ENCODE measurements at places on chromosomes 16 and 17.
A peak's percentile ranks its signal among the peaks of the same experiment; 100 is the strongest.

DNA sequence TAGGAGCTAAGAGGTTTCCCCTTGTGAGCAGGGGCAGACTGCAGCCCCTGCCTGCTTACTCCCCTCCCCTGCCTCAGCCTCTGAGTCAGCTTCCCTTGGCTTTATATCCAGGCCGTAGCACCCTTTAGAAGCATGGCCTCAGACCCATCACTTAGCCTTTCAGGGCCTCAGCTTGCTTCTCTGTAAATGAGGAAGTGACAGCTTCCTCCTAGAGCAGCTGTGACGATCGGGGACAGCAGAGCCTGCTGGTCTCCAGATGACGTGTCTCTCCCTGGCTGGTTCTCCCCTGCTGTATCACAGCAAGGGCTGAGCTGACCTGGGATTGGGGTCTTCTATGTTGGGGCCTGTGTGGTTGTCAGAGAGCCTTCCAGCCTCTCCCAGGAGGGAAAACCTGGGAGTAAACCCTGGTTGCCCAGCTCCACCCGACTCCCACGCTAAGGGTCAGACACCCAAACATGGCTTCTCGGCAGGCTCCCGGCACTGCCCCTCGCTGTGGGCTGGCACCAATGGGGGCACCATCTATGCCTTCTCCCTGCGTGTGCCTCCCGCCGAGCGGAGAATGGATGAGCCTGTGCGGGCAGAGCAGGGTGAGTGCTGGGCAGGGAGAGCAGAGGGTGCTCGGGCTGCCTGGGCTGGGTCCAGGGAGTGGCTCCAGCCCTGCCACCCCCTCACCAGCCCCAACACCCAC, 16.3 kb upstream of the MYO15B start:
- DNase-seq: no peak

DNA sequence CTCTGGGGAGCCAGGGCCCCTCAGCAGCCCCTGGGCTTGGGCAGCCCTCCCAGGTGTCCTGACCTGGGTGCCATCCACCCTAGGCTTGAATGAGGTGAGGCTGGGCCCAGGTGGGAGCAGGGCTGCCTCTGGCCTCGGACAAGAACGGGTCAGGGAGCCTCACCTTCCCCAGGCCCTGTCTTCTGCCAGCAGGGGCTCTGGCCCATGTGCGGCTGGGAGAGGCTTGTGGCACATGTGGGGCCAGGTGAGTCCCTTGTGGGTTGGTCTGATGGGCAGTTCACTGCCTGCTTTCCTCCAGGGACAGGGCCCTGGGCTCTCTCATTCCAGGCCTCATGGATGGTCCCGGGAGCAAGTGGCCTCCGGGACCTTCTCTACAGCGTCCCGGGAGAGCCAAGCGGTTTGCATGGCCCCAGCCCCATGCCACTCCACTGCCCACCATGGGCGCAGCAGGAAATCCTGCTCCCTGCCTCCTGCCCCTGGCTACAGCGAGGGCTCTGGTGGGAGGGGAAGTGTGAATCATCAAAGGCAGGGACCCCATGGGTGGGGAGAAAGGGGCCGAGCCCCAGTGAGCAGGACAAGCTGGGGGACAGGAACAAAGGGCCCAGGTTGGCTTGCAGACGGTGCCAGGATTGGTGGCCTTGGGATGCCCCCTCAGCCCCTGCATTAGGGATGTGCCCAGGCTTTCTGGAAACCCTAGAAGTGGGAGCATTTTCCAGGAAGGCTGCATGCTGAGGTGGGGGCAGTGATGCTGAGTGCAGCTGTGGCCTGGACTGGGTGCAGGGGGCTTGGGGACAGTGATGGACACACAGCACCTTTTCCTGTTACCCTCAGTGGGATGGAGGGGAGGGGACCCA, 12.2 kb downstream of the VASN start:
- no peak for DNase-seq

DNA sequence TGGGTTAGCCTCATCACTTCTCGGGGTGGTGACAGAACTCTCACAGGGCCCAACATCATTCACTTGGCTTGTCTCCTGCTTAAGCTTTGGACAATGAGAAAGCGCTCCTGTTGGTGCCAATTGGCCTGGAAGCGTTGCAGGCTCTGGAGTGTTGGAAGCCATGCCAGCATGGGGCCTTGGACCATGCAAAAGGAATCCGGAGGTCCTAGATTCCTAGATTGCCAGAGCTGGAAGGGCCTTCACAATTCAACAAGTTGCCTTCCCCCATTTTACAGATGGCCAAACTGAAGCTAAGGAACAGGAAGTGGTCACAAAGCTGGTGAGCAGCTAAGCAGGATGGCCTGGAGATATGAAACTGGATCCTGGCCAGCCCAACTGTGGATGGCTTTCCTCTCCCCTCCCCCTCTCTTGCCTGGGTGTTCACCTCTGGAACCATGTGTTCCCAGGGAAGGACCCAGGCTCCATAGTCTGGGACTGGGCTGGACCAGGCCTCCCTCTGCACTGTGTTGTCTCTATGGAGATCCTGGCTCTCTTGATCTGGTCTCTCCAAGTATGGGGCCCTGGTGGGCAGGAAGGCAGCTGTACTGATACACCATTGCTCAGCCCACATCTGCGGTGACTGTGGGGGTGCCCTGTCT, 6.0 kb upstream of the IGFBP4 start:
- no peak for DNase-seq

DNA sequence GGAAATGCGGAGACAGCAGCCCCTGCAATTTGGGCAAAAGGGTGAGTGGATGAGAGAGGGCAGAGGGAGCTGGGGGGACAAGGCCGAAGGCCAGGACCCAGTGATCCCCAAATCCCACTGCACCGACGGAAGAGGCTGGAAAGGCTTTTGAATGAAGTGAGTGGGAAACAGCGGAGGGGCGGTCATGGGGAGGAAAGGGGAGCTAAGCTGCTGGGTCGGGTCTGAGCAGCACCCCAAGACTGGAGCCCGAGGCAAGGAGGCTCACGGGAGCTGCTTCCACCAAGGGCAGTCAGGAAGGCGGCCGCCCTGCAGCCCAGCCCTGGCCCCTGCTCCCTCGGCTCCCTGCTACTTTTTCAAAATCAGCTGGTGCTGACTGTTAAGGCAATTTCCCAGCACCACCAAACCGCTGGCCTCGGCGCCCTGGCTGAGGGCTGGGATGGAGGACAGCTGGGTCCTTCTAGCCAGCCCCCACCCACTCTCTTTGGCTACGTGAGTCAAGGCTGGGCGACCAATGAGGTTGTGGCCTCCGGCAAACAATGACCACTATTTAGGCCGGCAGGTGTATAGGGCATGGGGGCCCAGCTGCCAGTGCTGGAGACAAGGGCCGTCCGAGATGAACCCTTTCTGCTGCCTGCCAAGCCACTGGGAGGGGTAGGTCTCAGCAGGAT, 507 bp downstream of the SERPINF1 start:
- DNase-seq: no peak

DNA sequence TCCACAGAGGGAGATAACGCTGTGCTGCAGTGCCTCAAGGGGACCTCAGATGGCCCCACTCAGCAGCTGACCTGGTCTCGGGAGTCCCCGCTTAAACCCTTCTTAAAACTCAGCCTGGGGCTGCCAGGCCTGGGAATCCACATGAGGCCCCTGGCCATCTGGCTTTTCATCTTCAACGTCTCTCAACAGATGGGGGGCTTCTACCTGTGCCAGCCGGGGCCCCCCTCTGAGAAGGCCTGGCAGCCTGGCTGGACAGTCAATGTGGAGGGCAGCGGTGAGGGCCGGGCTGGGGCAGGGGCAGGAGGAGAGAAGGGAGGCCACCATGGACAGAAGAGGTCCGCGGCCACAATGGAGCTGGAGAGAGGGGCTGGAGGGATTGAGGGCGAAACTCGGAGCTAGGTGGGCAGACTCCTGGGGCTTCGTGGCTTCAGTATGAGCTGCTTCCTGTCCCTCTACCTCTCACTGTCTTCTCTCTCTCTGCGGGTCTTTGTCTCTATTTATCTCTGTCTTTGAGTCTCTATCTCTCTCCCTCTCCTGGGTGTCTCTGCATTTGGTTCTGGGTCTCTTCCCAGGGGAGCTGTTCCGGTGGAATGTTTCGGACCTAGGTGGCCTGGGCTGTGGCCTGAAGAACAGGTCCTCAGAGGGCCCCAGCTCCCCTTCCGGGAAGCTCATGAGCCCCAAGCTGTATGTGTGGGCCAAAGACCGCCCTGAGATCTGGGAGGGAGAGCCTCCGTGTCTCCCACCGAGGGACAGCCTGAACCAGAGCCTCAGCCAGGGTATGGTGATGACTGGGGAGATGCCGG, 769 bp downstream of the CD19 start:
- DNase-seq: no peak

GRCh38 chr16:87818533-87819161, 50.7 kb downstream of the SLC7A5 start:
- DNase-seq: no peak

GRCh38 chr17:75647061-75647460, 13.8 kb downstream of the SMIM5 start:
- no peak for DNase-seq

DNA sequence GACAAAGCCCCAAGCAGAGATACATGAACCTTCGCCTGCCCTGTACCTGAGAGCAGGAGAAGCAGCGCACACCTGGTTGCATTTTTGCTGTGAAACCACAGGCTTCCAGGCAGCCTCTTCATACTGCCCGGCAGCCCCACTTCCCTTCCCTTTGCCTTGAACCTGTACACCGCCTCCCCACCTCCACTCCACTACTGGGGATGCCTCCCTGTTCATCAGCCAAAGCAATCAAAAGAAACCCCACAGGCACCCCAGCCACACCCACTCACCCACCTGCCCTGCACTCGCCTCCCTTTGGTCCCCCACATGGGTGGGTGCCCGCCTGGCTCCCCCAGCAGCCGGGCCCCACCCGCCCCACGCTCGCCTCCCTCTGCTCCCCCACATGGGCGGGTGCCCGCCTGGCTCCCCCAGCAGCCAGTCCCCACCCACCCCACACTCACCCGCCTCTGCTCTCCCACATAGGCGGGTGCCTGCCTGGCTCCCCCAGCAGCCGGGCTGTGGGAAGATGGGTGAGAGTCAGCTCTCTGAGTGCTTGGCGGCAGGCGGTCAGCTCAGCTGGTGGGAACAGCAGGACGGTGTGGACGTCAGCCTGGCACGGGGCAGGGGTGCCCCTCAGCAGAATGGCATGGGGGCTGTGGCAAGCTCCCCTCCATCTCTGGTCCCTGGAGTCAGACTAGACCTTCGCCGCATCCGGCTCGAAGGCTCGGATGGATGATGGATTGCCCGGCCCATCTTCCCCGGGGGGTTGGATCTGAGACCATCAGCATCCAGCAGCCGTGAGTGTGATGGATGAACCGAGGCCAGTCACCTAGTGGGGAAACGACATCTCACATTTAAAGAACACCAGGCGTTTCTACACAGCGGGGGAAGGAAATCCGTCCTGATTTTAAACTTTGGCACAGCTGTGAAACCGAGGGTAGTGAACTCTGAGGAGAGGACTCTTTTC, 135.6 kb downstream of the BANP start:
- no peak for DNase-seq

- DNase-seq: no peak
These were observed 11.0 kb downstream of the DNASE1 start for GRCh38 chr16:3665508-3665907.

DNA sequence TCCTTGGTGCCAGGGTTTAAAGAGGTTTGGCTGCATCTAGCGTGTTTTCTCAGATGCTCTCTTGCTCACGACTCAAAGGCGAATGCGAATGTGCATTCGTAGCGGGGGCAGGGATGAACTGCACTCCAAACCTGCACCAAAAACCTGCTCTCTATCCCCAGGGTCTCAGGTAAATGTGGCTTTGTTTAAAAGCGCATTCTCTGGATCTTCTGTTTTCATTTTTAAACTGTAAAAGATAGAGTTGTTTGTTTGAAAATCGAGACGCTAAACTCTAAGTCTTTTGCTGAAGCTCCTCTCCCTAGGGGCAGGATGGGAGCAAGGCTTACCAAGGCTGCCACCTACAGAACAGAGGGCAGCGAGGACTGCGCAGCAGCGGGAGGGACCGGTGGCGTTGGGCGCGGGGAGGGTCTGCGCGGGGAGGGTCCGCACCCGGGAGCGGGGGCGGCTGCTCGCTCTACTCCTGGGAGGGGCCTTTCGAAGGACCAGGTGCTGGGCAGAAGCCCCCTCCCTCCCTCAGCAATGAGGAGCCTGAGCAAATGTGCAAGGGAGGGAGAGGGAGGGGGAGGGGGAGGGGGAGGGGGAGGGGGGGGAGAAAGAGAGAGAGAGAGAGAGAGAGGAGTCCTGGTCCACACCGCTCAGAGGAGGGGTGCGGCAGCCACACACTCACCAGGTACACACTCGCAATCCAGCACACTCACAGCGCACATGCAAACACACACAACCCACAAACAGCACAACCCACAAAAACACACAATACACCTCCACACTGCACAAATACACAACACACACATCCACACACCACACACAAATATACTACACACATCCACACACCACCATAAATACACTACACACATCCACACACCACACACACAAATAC, 142.8 kb downstream of the GRIN2A start:
- peak; percentile 33 for DNase-seq

DNA sequence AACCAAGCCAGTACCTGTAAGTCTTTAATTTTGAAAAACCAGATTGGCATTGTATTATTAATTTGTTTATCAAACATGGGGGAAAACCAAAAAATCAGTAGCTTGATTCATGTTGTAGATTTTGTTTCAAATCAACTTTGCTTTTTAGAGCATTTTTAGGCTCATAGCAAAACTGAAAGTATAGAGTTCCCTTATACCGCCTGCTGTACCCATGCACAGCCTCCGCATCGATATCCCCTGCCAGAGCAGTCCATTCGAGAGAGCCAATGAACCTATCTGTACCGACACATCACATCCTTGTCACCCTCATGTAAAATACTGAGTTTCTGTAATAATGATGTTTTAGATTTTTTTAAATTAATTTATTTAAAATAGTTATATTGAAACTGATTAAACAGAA, 16.2 kb upstream of the MRC2 start:
- DNase-seq: no peak

DNA sequence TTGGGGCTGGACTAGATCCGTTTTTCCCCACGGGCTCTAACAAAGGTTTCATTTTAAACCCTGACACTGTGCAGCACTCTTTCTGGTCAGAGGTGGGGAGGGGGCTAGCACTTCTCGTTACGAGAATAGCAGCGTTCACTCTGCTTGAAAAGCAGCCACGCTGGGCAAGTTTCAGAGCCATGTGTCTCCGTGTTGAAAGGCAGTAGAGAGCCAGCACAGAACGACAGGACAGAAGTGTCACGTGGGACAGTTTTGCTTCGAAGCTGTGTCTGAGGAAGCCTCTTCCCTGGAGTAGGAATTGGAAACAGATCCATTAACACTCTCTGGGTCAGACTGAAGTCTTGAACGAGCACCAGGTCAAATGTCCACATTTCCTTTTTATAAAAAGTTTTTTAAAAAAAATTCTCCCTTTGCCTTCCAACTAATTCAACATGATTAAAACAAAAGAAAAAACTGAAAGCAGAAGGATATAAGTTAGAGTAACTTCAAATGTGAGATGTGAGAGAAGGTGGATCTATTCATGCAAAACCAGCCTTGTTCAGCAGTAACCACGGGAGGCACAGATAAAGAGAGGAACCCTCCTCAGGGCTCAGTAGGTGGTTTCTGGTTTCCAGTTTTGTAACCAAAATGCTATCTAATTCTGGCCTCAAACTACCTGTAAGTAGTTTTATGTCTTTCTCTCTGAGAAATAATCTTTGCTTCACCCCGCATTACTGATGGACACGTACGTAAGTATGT, 65.0 kb downstream of the SMG6 start:
- no peak for DNase-seq
